Pancreas (tissue), 10 donors: ENCODE measurements at places on chromosomes 13 and 19. TPM values are rescaled to one million over a fixed set of nuclear protein-coding genes. Genes with fewer than 3 reads are reported as not detected.

The STK11 gene
- polyA plus RNA-seq, result 62.2 TPM

The MRPL54 gene
- polyA plus RNA-seq, result 104 TPM

The ZNF426 gene
- polyA plus RNA-seq, result 1.9 TPM

The RAB3D gene
- polyA plus RNA-seq, result 15.2 TPM

The SIGLEC10 gene
- 0.52 TPM for polyA plus RNA-seq
